BJ (cell line): ENCODE measurements at places on chromosomes 6 and 20.

- no peak for DNase-seq
Measured at GRCh38 chr20:58228484-58229197, at the start of gene ANKRD60. TSS of gene ANKRD60 (minus strand) at chr20:58228653. CDS start at chr20:58228653, 0 bp downstream.

DNA sequence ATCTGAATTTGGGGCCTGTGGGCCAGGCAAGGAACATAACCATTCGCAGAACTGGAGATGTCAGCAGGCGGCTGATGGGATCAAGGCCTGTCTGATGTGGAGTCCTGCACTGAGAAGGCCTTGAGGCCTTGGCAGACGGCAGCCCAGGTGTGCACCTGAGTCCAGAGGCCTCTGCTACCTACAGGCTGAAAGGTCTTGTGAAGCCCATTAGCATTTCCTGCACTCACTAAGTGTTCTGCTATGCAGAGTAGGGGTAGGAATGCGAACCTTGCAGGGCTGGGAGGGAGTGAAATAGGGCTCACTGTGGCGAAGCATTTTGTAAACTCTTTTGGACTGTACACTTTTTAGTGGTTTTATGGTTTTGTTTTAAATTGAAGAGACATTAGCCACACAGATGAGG is 48.3 kb upstream of the RNF24 start:
- no peak for DNase-seq

DNA sequence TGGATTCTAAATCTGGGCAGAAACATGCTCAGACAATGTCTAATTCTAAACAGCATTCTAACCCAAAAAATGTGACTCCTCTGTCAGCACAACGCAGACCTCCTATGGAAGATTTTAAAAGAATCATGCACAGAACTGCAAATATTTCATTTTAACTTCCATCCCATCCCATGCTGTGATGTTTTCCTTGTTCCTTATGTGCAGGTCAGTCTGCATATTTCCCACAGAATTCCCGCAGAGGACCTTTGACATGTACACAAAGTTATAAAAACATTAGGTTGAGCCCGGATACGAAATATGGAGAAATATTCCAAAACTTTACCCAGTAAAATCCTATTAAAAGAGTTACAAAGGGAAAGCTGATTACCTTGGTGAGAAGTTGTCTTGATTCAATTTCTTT is 467.1 kb upstream of the EPHA7 start:
- no peak for DNase-seq

- no peak for DNase-seq
Measured at GRCh38 chr20:23365390-23366165, 3.6 kb downstream of the GZF1 start.

DNA sequence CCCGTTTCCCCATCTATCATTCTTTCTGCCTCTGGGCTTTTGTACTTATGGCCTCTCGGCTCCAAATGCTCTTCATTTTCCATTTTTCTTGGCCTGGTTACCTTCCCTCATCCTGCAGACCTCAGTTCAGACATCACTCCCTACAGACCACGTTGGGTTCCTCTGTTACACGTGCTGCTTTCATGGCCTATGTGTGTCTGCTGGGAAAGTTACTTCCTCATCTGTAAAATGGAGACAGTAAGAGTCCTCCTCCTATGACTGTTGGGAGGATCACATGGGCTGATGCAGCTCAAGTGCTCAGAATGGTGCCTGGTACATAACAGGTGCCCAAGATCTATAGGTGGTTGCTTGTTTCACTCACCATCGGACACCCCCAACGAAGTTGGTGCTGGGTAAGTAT is 13.5 kb downstream of the KCNK17 start:
- no peak for DNase-seq

DNA sequence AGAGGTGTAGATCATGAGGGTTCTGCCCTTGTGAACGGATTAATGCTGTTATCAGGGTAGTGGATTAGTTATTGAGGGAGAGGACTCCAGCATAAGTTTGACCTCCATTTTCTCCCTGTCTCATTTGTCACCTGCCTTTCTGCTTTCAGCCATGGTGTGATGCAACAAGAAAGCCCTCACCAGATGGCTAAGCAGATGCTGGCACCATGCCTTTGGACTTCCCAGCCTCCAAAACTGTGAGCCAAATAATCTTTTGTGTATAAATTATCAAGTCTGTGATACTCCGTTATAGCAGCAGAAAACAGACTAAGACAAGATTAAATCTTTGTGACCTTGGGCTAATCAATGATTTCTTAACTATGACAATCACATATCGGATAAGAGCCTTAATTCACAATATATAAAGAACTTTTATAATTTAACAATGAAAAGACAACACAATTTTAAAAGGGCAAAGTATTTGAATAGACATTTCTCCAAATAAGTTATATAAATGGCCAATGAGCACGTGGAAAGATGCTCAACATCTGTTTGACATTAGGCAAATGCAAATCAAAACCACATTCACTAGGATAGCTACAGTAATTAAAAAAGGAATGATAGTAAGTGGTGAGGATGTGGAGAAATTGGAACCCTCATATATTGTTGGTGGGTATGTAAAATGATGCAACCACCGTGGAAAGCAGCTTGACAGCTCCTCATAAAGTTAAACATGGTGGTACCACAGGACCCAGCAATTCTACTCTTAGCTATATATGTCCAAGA is 45.3 kb upstream of the IFNGR1 start:
- DNase-seq, result peak; percentile 26

- no peak for DNase-seq
Measured at GRCh38 chr6:137025786-137026730, 18.7 kb downstream of the IL20RA start.

DNA sequence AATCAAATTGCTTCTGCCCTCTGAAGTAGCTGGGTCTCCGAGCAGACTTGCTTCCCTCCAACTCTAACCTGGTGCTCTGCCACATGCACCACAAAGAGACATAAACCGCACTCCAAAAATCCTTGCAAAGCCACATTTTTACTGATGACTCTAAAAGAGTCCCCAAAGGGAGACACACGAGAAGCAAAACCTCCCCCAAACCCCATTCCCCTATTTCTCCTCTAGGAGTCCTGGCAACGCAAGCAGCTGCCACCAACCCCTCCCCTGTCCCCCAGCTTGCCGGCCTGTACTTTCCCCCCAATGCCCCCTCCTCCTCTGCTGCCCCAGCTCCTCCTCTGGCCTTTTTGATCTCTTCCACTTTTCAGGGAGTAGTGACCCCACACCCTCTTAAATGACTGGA is 180.1 kb upstream of the ARID1B start:
- DNase-seq, result no peak

DNA sequence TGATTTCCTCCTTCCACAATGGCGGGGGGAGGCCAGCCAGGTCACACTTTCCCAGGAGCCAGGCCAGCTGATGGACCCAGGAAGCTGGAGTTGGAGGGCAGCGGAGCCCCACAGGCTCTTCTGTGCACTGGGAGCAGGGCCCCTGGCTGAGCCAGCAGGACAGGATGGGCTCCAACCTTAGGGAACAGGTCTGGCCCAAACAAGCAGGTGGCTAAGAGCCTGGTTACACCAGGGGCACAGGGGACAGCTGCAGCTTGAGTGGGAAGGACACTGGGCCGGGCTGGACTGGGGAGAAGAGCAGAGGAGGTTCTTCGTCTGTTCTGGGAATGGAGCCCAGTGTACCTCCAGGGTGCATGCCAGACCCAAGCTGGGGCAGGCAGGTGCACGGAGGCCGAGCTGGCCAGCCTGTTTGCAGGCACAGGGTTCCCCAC is 102.3 kb downstream of the DLL1 start:
- no peak for DNase-seq

DNA sequence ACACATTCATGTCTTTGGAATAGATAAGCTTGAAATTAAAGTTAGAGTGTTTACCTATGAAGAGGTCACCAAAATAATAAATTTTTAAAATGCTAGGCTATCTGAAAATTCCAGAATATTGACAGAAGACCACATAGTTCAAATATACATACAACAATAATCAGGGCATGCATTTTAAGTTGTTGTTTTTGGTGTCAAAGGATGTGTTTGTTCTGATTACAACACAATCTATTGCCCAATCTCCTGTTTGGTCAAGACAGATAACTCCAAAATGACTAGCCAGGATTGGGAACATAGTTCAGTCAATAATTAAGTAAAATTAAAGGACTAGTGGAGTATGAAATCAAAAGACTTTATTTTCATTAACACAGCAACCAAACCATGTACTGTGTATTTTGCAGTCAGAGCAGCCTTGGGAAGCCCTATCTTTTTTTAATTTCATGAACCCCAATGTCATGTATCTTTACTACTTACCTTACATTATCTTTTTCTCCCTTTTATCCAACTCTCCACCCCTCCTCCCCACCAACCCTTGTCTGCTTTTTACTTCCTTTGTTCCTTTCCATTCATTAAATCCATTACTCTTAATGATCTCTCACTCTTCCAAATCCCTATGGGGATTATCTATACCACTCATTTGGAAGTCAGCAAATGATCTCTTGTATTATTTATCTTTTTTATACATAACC is 111.2 kb downstream of the CDK19 start:
- no peak for DNase-seq

DNA sequence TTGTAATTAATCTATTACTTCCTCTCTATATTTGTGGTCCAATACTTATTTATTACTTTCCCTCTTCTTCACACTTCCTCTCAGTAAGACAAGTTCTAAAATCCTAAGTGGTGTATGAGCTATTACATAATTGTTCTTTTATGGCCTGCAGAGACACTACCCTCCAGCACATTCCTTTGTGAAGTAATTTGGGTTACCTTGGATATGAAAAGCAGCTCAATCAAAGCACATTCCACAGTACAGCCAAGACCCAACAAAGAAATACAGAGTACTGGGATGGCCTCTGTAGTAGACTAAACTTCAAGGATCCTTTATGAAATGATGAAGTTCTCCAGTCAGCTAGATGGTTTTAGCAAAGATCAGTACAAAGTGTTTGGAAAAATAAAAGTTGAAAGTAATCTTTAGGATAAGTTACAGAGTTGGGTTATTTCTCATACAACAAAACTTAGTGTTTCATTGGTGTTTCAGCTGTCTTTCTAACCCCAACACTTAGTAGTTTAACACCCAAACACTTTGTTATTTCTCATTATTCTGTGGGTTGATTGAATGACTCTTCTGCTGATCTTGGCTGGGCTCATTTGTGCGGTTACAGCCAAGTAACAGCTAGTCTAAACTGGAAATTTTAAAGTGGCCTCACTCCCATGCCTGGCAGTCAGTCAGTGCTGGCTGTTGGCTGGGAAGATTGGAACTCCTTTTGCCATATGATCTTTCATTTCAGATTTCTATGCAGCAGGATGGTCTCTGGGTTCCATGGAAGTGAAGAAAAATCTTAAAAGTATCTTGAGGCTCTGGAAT is 161.5 kb upstream of the POU3F2 start:
- no peak for DNase-seq

- DNase-seq, result no peak
Measured at GRCh38 chr20:46291401-46291800, 16.9 kb downstream of the CDH22 start.

DNA sequence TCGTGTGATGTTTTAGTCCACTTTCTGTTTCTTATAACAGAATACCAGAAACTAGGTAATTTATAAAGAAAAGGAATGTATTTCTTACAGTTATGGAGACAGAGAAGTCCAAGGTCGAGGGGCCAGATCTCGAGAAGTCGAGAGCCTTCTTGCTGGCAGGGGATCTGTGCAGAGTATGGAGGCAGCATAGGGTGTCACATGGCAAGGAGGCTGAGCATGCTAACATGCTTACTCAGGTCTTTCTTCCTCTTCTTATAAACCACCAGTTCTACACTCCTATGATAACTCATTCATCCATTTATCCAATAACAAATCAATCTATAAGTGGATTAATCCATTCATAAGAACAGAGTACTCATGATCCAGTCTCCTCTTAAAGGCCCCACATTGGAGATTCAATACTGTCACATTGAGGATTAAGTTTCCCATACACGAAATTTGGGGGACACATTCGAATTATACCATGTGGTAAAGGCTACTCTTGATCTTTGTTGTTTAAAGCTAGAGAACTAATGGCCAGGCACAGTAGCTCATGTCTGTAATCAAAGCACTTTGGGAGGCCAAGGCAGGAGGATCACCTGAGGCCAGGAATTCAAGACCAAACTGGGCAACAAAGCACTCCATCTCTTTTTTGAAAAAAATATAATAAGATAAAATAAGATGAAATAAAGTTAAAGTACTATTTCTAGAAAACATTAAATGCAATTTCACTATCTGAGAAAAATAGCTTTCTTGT is 2.1 kb downstream of the GOPC start:
- no peak for DNase-seq

DNA sequence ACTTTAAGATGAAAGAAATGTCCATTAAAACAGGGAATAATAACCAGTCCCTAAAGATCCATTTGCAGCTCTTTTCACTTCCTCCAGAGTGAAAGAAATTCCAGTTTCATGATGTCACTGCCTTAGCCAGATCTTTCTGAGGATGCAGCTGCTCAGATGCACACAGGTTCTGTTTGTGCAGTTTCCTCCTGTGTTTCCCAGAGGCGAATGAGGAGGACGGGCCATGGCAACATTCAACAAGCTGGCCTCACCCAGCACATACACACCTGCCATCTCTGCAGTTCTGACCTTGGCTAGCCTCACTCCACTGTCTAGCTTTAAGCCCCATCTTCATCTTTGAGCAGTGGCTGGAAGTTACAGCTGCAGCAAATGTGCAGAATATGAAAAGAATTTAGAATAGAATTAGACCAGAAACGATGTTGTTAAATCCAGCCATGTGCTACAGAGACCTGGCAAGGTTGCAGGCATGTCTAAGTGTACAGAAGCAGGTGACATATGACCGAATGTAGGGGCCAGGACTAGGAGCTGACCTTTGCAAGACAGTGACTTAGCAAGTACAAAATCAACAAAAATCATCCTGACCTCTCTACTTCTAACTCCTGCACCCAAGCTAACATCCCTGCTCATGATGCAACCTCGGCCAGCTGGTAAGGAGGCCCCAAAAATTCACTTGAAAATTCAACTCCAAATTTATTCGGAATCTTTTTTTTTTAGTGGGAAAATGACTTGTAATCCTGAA is 35.0 kb downstream of the FAM50B start:
- peak; percentile 31 for DNase-seq

DNA sequence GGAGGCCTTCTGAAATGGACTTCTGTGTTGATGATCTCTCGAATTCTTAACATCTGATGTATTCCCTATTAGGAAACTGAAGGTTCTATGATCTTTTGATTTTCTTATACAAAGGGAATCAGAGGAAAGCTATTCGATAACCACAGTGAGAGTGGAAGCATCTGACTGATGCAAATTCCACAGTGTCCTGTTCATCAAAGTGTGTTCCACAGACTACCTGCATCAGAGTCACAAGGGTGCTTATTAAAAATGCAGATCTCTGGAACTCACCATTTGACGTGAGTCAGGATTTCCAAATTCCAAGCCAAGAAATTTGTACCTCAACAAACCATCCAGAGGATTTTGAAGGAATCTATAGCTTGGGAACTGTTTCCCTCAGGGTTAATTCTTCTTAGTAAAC is 4.4 kb upstream of the MEP1A start:
- DNase-seq, result no peak

GRCh38 chr6:33755070-33755869 is 8.6 kb upstream of the IP6K3 start:
- DNase-seq, result no peak

GRCh38 chr6:1382883-1383728 is 6.3 kb upstream of the FOXF2 start:
- no peak for DNase-seq
